ENCODE measurements at places on chromosomes 13 and 19.

DNA sequence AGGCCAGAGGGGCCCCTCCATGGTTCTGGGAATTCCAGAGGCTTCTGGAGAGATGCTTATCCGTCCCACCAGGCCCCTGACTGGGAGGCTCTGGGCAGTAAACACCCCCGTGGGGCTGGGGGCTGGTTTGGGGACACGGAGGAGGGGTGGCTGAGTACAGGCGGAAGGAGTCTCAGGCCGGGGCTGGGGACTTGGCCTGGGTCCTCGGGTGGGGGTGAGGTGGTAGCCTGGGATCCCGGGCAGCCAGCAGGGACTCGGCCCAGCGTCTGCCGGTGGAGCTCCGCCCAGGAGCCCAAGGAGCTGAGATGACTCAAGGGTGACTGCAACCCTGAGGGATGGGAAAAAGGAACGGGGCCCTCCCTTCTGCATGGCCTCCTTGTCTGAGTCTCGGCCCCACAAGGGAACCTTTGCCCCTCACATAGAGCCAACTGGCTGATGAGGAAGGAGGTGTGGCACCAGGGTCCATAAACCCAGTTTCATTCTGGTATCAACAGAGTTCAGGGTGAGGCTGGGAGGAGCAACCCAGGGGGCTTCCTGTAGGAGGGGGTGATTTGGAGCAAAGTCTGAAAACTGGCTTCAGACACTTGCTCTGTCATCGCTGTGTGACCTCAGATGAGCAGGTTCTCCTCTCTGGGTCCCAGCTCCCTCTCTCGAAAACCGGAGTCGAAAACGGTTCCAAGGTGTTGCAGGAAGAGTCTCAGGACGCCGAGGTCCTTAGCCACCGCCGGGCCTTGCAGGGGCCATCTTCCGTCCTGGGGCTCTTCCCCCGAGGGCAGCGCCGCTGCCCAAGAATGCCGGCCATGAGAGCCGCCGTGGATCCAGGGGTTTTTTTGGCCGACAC, 809 bp downstream of the MISP start:
- DNase-seq, result no peak

GRCh38 chr19:53947624-53948023, 15.1 kb upstream of the CACNG8 start:
- DNase-seq, result no peak

DNA sequence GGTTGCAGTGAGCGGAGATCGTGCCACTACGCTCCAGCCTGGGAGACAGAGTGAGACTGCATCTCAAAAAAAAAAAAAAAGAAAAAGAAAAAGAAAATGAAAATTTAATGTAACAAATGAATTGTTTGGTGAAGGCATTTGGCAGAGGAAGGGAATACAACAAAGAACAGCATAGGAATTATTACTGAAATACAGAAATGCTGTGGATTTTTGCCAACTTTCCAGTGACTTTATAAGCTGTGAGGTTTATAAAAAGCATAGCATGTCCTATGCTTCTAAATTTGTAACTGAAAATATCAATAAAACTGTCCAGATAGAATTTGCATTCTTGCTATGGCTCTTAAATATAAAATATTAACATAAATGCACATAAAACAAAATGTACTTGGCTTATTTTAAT, 112.9 kb upstream of the IRS2 start:
- no peak for DNase-seq

- DNase-seq, result no peak
Observed at GRCh38 chr19:5978606-5979552, 939 bp upstream of the RANBP3 start.

- no peak for DNase-seq
Observed at GRCh38 chr19:28134311-28134710, 1078.6 kb downstream of the UQCRFS1 start.

DNA sequence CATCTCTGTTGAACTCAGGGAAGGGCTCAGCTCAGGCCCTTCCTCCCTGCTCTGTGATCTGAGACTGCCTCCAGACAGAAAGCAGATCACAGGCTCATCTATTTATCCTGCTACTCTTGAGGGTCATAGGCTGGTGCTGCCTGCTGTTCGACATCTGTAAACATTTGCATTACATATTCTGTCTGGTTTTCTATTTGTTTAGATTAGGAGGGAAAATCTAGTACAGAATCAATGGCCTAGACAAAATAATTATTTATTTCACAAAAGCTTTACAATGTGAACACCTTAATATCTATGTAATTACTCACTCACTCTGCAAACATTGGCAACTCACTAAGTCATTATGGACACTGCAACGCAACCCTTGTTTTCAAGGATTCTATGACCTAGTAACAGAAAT, 43.0 kb downstream of the CEP89 start:
- no peak for DNase-seq

DNA sequence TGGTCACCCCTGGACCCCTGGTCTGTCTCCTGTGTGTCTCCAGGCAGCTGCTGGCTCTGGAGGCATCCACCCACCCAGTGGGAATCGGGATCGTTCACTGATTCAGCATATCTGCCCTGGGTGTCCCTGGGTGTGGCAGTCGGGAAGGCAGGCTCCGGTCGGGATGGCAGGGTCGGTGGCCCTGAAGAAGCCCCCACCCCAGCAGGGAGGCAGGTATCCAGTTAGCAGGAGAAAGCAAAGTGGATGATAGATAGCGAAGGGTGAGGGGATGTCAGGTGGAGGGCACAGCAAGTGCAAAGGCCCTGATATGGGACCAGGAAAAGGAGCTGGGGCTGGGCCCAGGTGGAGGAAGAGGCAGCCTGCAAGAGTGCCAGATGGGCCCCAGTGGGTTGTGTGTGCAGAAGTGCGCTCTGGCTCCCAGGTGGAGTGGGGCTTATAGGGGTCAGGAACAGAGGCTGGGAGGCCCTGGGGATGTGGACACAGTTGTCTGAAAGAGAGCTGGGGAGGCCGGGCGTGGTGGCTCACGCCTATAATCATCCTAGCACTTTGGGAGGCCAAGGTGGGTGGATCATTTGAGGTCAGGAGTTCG, 2.3 kb downstream of the SSBP4 start:
- DNase-seq, result no peak
